Mesendoderm (in vitro differentiated cells): ENCODE measurements at places on chromosomes 7 and 10.

- no peak overlapping the region for H3K4me3 ChIP-seq
- no peak for DNase-seq
- no peaks in the 10 kb centered on the region for H3K4me1 ChIP-seq
- no peaks in the 10 kb centered on the region for H3K36me3 ChIP-seq
- no peak overlapping the region for H3K27ac ChIP-seq
Measured at GRCh38 chr10:129900825-129901224, 63.2 kb downstream of the EBF3 start.

- H3K27ac ChIP-seq = no peak overlapping the region
- no peaks in the 10 kb centered on the region for H3K36me3 ChIP-seq
- no peaks in the 10 kb centered on the region for H3K4me1 ChIP-seq
- peak; percentile 84 for DNase-seq
- H3K27me3 ChIP-seq = no peaks in the 10 kb centered on the region
Measured at GRCh38 chr10:63083904-63084689, 49.0 kb upstream of the NRBF2 start.

DNA sequence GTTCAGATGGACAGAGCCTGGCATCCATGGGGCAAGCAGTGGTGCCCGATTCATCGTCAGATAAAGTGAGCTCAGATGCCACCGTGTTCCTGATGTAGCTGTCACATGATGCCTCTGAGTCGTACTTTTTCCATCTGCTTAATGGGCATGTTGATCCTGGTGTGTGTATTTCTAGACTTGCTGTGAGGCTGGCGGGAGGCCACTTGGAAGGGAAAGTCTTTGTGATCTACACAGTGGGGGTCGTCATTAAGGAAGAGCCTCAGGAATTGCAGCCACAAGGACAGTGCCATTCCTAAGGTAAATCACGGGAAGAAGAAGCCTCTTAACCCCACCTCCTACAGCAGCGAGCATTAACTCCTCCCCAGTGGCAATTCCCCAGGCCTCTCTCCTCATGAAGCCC is 63.0 kb downstream of the RGS10 start:
- peaks cover 6% of the 10 kb centered on the region for H3K27me3 ChIP-seq
- no peaks in the 10 kb centered on the region for H3K4me1 ChIP-seq
- no peak overlapping the region for H3K4me3 ChIP-seq
- peak; percentile 88 for DNase-seq

DNA sequence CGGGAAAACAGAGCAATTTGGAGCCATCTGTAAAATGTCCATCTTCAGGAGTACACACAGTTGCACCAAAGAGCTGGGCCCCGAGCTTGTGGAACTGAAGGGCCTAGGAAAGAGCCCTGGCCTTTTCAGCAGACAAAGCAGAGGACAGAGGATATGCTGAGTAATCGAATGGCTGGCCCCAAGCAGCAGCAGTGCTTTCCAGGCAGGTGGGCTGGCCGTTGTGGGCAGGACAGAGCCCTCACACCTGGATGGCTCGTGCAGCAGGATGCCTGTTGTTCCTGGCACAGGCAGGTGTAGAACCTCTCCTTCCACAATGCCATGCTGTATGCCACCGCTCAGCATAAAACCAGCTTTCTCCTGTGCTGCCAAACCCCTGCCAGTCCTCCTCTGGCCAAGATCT is 32.5 kb upstream of the TNS3 start:
- no peak for DNase-seq
- H3K4me1 ChIP-seq = no peaks in the 10 kb centered on the region
- H3K27me3 ChIP-seq = no peaks in the 10 kb centered on the region
- H3K36me3 ChIP-seq = no peaks in the 10 kb centered on the region
- H3K27ac ChIP-seq = no peak overlapping the region
- no peak overlapping the region for H3K4me3 ChIP-seq

DNA sequence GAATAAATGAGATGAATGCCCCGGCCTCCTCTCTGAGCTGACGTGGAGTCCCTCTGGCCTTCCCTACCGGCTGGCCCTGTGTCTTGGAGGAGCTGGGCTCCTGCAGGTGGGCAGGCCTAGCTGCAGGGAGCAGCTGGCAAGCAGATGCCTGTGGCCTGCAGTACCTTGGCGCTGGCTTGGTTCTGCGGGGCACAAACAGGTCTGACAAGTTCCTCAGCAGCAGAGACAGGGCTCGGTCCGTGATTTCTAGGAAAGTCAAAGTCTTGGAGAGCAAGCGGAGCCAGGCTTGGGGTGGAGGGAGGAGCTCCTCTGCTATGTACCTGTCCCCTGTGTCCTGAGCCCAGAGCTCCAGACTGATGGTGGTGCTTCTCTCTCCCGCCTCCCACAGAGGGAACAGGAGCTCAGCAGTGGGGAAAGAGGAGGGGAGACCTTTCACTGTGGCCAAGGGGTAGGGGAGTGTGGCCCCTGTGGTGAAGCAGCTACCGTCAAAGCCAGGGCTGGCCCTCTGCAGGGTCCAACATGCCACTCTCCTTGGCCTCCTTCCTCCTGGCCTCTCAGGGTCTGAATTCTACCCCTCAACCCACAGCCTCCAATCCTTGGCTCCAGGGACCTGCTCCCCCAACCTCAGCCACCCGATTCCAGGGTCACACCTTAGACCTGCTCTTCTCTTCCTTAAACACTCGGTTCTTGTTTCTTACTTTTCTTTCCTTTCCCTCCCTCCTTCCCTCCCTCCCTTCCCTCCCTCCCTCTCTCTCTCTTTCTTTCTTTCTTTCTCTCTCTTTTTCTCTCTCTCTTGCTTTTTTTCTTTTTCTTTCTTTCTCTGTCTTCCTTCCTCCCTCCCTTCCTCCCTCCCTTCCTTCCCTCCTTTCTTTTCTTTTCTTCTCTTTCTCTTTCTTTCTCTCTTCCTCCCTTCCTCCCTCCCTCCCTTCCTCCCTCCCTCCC is 20.1 kb downstream of the MYL10 start:
- H3K27ac ChIP-seq = no peak overlapping the region
- H3K36me3 ChIP-seq = no peaks in the 10 kb centered on the region
- peaks cover 3% of the 10 kb centered on the region for H3K4me1 ChIP-seq
- no peak overlapping the region for H3K4me3 ChIP-seq

DNA sequence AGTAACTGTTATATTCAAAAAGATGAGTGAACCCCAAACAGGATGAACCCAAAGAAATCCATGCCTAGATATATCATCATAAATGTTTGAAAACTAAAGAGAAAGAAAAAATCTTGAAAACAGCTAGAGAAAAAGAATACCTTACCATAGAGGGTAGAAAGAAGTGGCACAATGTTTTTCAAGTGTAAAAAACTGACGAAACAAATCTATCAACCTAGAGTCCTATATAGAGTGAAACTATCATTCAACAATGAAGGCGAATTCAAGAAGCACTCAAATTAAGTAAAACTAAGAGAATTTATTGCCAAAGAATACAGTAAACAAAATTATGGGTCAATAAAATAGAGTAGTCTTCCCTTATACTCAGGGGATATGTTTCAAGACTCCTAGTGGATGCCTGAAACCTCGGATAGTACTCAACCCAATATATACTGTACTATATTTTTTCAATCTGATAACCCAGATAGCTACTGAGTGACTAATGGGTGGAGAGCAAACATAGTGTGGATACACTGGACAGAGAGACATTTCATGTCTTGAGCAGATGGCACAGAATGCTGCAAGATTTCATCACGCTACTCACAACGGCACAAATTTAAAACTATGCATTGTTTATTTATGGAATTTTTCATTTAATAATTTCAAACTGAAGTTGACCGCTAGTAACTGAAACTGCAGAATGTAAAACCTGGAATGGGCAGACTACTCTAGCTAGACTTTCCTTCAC is 52.6 kb upstream of the TMEM106B start:
- H3K4me1 ChIP-seq = no peaks in the 10 kb centered on the region
- H3K36me3 ChIP-seq = no peaks in the 10 kb centered on the region
- H3K4me3 ChIP-seq = no peak overlapping the region

DNA sequence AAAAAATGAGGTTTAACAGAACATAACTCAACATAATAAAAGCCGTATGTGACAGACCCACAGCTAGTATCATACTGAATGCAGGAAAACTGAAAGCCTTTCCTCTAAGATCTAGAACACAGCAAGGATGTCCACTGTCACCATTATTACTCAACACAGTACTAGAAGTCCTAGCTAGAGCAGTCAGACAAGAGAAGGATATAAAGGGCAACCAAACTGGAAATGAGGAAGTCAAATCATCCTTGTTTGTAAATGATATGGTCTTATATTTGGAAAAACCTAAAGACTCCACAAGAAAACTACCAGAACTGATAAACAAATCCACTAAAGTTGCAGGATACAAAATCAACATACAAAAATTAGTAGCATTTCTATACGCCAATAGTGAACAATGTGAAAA is 45.9 kb downstream of the C10orf71 start:
- no peak overlapping the region for H3K4me3 ChIP-seq
- H3K27me3 ChIP-seq = no peaks in the 10 kb centered on the region
- no peak overlapping the region for H3K27ac ChIP-seq
- no peaks in the 10 kb centered on the region for H3K36me3 ChIP-seq

DNA sequence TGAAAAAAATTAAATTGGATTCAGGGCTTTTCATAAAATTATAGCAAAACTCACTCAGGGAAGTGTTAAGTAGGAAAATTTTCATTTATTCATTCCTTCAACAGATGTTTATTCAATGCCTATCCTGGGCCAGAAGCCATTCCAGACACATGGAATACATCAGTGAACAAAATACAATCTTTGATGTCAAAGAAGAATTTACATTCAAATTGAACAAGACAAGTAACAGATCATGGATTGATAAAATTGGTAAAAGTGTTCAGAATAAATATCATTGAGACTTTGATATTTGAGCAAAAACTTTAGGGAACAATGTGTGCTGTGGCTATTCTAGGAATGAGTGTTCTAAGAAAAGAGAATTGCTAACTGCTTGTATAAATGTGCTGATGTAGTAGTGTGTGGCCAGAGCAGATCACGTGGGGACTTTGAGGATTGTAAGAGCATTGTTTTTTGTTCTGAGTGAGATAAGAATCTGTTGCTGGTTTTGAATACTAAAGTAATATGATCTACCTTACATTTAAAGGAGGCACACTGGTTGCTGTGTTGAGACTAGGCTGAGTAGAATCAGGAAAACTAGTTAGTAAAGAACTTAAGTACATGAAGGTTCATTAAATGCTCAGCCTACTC is 957.2 kb downstream of the PCDH15 start:
- no peaks in the 10 kb centered on the region for H3K36me3 ChIP-seq
- H3K27me3 ChIP-seq = no peaks in the 10 kb centered on the region
- H3K27ac ChIP-seq = no peak overlapping the region
- peak; percentile 65 for DNase-seq
- no peaks in the 10 kb centered on the region for H3K4me1 ChIP-seq
- no peak overlapping the region for H3K4me3 ChIP-seq

DNA sequence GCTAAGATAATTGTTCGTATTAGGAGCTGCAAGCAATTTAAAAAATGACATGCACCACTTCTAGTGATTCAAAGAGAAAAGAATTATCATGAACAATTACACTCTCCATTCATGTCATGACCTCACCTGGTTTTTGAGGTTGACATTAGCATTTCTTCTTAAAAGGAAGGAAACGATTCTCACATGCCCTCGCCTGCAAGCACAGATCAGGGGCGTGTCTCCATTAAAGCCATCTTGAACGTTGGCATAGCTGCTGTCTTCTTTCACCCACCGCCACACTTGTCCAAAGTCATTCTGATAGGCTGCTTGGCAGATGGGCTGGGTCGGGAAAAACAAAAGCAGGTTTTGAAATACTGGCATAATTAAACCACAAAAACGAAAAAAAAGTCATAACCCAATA is 19.9 kb downstream of the ANKRD22 start:
- H3K4me3 ChIP-seq = no peak overlapping the region
- no peaks in the 10 kb centered on the region for H3K4me1 ChIP-seq
- H3K36me3 ChIP-seq = no peaks in the 10 kb centered on the region
- peak; percentile 4 for DNase-seq
- H3K27me3 ChIP-seq = peaks cover 3% of the 10 kb centered on the region

DNA sequence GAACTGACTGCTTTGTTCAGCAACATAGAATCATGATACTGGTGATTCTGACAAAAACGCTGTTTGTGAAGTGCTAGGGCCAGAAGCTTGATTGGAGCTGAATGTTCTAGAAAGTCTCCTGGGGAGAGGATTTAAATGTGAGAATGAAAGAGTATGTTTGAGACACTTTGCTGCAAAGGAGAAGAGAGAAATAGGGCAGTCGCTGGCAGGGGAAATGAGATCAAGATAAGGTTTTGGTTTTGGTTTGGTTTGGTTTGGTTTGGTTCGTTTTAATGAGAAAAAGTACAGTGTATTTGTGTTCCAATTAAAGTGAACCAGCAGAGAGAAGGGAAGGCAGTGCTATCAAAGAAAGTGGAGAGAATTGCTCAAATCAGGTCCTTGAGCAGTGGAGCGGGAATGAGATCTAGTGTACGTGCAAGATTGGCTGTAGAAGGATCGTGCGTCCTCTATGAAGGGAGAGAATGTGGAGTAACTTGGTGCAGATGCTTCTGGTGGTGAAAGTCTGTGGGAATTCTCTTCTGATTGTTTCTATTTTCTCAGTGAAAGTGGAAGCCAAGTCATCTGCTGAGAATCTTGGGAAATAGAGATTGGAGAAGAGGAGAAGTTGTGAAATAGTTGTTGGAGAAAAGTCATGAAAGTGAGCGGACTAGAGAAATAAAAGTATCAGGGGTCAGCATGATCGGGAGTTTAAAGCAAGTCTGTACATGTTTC is 270.5 kb downstream of the CCDC3 start:
- H3K27me3 ChIP-seq = no peaks in the 10 kb centered on the region
- DNase-seq = no peak
- H3K4me3 ChIP-seq = no peak overlapping the region
- H3K36me3 ChIP-seq = no peaks in the 10 kb centered on the region
- H3K27ac ChIP-seq = no peak overlapping the region

- H3K36me3 ChIP-seq = no peaks in the 10 kb centered on the region
- no peaks in the 10 kb centered on the region for H3K27me3 ChIP-seq
- H3K4me3 ChIP-seq = no peak overlapping the region
- no peaks in the 10 kb centered on the region for H3K4me1 ChIP-seq
Measured at GRCh38 chr10:106185951-106186350, 978.6 kb downstream of the SORCS1 start.

DNA sequence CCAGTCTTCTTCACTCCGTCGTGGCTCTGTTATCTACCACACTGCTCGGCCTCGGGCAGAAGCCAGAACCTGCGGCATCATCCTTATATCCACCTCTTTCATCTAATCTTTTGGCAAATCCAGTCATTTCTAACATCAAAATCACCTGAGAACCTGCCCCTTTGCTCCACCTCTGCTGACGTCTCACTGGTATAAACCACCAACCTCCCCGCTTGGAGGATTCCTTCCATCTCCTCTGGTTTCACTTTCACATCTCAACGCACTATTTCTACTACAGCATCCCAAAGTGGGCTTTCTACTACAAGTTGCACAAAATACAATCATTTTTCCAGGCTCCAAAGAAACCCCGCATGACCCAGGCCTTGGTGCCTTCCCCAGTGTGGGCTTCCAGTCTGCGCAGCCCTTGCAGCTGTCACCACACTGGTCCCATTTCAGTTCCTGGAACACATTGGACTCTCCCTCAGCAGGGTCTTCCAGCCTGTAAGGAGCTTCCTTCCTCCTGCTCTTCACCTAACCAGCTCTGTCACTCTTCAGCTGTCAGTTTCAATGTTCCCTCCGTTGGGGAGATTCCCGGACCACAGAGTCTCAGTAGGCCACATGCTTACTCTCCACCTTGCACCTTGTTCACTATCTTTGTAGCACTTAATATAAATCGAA is 85.0 kb downstream of the PRKCQ start:
- H3K27me3 ChIP-seq = no peaks in the 10 kb centered on the region
- H3K27ac ChIP-seq = no peak overlapping the region
- H3K36me3 ChIP-seq = no peaks in the 10 kb centered on the region
